ENCODE measurements at places on chromosomes 16 and 17. TPM values are rescaled to one million over a fixed set of nuclear protein-coding genes. Genes with fewer than 3 reads are reported as not detected.
A peak's percentile ranks its signal among the peaks of the same experiment; 100 is the strongest.

DNA sequence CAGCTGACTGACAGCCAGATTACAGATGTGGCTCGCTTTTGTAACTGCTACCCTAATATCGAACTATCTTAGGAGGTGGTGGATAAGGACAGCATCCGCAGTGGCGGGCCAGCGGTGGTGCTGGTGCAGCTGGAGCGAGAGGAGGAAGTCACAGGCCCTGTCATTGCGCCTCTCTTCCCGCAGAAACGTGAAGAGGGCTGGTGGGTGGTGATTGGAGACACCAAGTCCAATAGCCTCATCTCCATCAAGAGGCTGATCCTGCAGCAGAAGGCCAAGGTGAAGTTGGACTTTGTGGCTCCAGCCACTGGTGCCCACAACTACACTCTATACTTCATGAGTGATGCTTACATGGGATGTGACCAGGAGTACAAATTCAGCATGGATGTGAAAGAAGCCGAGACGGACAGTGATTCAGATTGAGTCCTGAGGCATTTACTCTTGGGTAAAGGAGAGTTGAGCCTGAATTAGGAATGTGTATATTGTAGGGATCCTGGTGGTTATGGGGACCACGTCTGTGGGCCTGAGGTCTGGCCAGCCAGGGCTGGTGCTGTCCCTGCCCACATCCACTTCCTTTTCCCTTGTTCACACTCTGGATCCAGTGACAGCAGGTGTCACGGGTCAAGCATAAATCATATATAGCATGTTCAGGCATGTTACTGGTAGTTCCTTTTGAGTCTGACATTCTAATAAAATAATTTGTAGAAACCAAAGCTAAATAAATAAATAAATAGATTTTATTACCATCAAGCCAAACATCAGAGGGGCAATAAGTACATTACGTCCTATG is 89.0 kb upstream of the SMURF2 start:
- DNase-seq = no peak
- H3K4me3 ChIP-seq = no peak overlapping the region
- H3K4me1 ChIP-seq = peaks cover 7% of the 10 kb centered on the region
- no peaks in the 10 kb centered on the region for H3K27me3 ChIP-seq
- no peak overlapping the region for H3K27ac ChIP-seq
- peaks cover 33% of the 10 kb centered on the region for H3K36me3 ChIP-seq

CDH15 gene
- total RNA-seq = not detected

DNA sequence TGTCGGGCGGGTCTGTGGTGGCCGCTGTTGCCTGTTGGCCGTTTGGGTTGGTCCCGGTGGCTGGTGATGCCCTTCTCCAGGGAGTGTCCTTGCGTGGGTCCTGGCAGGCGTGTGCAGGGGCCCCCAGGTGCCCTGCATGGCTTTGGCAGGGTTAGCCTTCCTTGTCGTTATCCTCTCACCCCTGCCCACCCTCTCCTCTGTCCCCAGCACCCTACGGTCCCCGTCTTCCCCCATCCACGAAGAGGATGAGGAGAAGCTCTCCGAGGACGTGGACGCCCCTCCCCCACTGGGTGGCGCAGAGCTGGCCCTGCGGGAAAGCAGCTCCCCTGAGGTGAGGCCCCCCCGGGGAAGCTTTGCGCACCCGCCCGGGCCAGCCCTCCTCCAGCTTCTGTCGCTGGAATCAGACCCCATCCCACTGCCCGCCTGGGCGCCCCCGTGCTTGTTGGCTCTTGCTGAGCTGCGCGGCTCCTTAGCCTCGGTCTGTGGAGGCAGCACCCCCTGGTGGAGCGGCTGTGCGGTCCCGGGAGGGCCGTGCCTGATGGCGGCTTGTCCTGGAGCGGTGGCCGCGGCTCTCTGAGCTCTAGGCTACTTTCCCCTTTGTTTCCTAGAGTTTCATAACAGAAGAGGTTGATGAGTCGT is 10.6 kb upstream of the NUDT16L1 start:
- no peak overlapping the region for H3K4me3 ChIP-seq
- peaks cover 20% of the 10 kb centered on the region for H3K36me3 ChIP-seq
- H3K27me3 ChIP-seq = no peaks in the 10 kb centered on the region
- peak overlapping the region; percentile 4 for H3K27ac ChIP-seq

EPOP gene
- total RNA-seq = 54.9 TPM

DNA sequence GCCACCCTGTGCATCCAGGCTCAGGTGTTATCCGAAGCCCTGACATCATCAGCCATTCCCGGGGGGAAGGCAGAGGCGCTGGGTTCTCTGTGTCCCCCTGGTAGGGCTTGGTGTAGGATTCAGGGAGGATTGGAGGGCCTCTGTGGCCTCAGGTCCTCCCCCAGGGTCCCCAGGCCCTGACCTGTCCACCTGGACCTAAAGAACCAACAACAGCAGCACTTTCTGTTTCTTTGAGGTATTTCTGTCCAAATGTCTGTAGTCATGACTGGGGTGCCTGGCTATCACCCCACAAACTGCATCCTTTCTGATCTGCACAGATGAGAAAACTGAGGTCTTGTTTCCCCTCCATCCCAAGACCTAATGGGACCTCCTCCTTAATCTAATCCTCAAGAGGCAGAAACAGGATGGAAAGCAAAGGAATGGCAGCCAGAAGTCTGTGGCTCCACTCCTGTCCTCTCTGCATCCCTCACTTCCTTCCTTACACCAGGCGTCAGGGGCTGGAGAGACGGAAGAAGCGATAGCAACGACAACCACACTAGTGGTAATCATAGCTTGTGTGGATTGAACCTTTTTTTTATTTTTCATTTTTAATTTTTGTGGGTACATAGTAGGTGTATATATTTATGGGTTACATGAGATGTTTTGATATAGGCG is 11.8 kb downstream of the NLRC5 start:
- no peak overlapping the region for H3K4me3 ChIP-seq
- no peaks in the 10 kb centered on the region for H3K27me3 ChIP-seq
- peaks cover 71% of the 10 kb centered on the region for H3K4me1 ChIP-seq
- peaks cover 56% of the 10 kb centered on the region for H3K36me3 ChIP-seq
- DNase-seq = no peak
- peak overlapping the region; percentile 97 for H3K27ac ChIP-seq

FOXK2 gene
- 92.6 TPM for total RNA-seq

- H3K27ac ChIP-seq = no peak overlapping the region
- no peaks in the 10 kb centered on the region for H3K27me3 ChIP-seq
- H3K36me3 ChIP-seq = peaks cover 75% of the 10 kb centered on the region
- DNase-seq = no peak
- no peak overlapping the region for H3K4me3 ChIP-seq
- no peaks in the 10 kb centered on the region for H3K4me1 ChIP-seq
Measured at GRCh38 chr16:16111639-16112038, 111.7 kb downstream of the ABCC6 start.

- peaks cover 19% of the 10 kb centered on the region for H3K4me1 ChIP-seq
- H3K27ac ChIP-seq = no peak overlapping the region
- H3K36me3 ChIP-seq = peaks cover 15% of the 10 kb centered on the region
Measured at GRCh38 chr17:63571632-63572310, 21.5 kb downstream of the DCAF7 start.

GRCh38 chr16:3032624-3033023 is 4.1 kb downstream of the BICDL2 start:
- peaks cover 2% of the 10 kb centered on the region for H3K36me3 ChIP-seq
- no peak for DNase-seq
- H3K4me3 ChIP-seq = no peak overlapping the region
- peak overlapping the region; percentile 2 for H3K27ac ChIP-seq

DNA sequence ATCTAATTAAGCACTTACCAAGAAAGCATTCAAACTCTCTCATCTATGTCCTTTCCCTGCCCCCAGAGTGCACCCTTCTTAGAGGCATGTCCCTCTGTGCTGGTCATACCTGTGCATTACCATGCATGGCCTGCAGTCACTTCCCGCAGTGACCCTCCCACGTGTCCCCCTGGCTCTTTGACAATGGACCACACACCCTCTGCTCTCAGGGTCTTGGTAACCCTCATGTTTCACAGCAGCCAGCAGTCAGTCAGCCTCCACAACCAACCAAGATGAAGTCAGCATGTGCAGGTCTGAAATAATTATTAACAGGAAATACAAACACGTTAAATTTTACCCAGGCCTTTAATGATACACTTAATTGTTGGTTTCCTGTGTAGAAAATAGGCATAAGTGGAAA is 10.1 kb downstream of the KRT33A start:
- DNase-seq = no peak
- peaks cover 16% of the 10 kb centered on the region for H3K27me3 ChIP-seq
- peak overlapping the region; percentile 8 for H3K4me3 ChIP-seq
- peak overlapping the region; percentile 4 for H3K27ac ChIP-seq

All from activated CD4-positive, alpha-beta T cell treated with anti-CD3 and anti-CD28 coated beads, Interleukin-2, amount 10 ng/mL, durations not matched to agents 24 days and 14 days (primary cell).